ENCODE measurements at places on chromosomes 6 and 20.

GRCh38 chr6:114008331-114008730 is 37.4 kb upstream of the HDAC2 start:
- DNase-seq = no peak

- no peak for DNase-seq
These were observed 168.4 kb upstream of the AHI1 start for GRCh38 chr6:135665935-135666334.

GRCh38 chr6:37624606-37625574 is 72.8 kb downstream of the MDGA1 start:
- DNase-seq = no peak

DNA sequence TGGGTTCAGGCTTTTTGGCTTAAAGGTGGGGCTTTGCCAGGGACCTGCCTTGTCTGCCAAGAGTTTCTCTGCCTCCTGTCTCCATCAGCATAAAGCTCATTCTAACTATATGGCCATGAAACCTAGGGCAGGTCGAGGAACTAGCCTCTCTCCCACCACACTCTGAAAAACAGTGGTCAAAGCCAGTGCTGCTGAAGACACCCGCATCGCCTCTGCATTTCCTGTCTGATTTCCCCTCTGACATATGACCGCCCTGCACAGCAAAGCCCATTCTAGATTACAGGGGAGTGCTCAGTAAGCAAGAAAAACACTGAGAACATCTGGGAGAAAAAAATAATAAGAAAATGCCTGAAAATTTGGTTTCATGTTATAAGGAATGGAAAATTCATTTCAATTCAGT is 573.6 kb downstream of the PRKN start:
- no peak for DNase-seq

- no peak for DNase-seq
These were observed 516.5 kb downstream of the CD83 start for GRCh38 chr6:14634072-14634471.

DNA sequence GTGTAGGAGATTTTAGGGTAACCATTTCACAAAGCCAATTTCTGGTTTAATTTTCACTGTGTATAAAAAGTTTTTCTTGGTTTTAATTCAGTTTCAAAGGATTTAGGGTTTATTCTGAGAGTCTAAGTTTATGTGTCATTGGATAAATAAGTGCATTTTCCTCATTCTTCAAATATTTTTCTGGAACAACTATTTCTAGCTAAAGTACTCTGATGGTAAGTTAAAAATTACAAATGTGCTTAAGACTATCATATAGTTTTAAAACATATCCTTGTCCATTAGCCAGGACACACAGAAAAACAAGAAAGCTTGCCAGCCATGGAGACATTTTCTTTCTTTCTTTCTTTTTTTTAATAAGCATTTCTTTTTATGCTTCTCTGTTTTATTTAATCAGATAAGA is 333.0 kb downstream of the RFPL4B start:
- DNase-seq = no peak

GRCh38 chr6:112279031-112279935 is 24.9 kb upstream of the LAMA4 start:
- no peak for DNase-seq

GRCh38 chr20:41657655-41658054 is 39.5 kb upstream of the CHD6 start:
- DNase-seq = no peak

GRCh38 chr20:49560186-49560585 is 7.8 kb downstream of the PTGIS start:
- DNase-seq = no peak

DNA sequence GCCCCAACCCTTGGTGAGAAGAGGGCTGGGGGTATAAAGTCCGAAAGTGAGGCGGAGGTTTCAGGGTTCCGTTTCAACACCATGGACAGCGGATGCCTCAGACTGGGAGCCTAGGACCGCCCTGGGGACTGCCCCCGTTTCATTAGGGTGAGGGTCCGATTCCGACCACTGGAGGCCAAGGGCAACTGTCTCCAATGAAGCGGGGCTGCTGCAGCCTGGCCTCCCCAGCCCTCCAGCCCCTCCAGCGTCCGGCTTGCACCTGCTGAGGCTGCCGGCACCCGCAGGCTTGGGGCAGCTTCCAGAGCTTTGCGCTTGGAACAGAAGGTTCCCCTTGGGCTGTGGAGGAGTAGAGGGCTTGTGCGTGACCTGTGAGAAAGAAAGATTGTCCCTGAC is 39.9 kb downstream of the YTHDF1 start:
- DNase-seq = no peak

- no peak for DNase-seq
These were observed 55.7 kb upstream of the FERMT1 start for GRCh38 chr20:6178537-6178936.

- DNase-seq = no peak
These were observed 52.1 kb upstream of the BEND6 start for GRCh38 chr6:56902641-56903464.

- DNase-seq = no peak
These were observed 149.1 kb downstream of the ZNF217 start for GRCh38 chr20:53444401-53445149.

GRCh38 chr6:134093007-134093573 is 40.7 kb upstream of the SLC2A12 start:
- no peak for DNase-seq

DNA sequence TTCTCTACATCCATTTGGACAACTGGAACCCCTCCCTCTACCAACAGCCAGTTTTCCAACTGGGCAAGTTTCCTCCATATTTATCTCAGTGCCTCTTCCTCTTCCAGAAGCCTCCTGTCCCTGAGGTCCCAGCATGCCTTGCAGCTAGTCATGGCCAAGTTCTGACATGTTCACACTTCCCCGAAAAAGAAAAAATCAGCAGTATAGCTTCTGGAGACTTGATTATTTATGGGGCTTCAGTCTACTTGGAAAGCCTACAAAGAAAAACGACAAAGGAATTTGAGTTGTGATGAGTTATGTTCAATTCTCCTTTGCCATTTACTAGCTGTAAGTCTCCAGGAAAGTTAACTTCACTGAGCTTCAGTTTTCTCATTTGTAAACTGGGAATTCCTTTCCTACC is 406.5 kb downstream of the MAFB start:
- DNase-seq = no peak

DNA sequence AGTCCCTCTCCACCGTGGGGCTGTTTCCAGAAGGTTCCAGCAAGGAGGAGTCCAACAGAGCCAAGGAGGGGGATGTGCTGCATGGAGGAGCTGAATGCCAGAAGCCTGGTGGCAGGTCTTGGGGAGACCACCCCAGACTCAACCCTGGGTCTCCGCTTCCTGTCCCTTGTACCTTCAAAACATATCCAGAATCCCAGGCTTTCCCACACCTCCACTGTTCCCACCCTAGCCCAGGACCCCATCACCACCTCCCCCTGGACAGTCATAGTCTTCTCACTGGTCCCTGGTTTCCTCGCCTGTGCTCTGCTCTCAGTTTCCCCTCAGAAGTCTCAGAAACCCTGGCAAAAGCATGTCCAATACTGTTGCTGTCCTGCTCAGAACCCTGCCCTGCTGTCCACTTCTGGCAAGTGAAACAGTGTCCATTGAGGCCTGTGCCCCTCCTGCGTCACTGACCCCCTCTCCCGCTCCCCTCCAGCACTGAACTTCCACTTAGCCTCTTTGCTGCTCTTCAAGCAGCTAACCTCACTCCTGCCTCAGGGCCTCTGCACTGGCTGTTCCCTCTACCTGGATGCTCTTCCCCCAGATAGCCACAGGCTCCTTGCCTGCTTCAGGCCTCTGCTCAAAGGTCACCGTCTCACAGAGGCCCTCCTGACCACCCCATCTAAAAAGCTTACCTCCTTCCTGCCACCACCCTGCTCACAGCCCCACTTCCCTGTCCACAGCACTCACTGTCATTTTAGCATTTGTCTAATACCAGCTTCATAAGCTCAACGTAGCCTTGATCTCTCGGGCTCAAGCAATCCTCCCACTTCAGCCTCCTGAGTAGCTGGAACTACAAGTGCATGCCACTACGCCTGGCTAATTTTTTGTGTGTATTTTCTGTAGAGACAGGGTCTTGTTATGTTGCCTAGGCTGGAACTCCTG is 169.2 kb downstream of the GRM4 start:
- no peak for DNase-seq

- DNase-seq = no peak
These were observed 22.3 kb downstream of the PPP1R14C start for GRCh38 chr6:150165020-150165702.

DNA sequence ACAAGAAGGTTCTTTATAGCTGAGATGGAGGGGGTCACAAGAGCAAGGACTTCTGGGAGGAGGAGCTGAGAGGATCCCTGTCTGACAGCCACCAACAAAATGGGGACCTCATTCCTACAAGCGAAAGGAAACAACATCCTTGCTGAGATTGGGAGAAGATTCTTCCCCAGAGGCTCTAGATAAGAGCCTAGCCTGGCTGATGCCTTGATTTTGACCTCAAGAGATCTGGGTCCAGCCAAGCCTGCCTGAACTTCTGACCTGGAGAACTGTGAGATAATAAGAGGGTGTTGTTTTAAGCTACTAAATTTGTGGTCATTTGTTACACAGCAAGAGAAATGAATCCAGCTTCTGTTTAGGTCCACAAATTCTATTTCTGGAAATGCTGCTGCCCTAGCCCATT is 75.4 kb upstream of the SLC4A11 start:
- no peak for DNase-seq

- no peak for DNase-seq
These were observed 115.8 kb downstream of the MRPL14 start for GRCh38 chr6:44011350-44011920.

- no peak for DNase-seq
These were observed 2.5 kb upstream of the TNFRSF6B start for GRCh38 chr20:63693733-63694583.

DNA sequence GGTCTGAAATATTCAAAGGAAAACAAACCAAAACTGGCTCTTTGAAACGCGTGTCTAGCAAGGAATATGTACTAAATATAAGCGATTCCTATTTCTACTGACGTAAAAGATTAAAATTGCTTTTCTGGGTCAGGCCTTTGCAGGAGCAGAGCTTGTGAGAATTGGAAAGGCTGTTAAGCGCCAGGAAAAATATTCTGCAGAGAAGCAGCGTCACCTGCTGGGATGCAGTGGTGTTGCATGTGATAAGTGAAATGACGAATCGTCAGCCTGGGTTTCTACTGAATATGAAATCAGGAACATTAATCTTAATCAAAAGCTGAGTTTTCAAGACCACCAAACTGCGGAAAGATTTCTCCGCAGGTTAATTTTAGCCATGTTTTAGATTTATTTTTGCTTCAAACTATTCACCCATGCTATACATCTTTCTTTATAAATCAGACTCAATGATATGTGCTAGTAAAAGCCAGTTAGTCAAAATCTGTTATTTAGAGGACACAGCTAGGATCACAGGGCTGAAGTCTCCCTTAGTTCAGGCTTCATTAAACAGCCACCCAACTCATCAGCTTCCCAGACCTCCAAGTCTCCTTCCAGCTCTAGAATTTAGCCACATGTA is 67.4 kb downstream of the ALDH8A1 start:
- DNase-seq = peak; percentile 34

DNA sequence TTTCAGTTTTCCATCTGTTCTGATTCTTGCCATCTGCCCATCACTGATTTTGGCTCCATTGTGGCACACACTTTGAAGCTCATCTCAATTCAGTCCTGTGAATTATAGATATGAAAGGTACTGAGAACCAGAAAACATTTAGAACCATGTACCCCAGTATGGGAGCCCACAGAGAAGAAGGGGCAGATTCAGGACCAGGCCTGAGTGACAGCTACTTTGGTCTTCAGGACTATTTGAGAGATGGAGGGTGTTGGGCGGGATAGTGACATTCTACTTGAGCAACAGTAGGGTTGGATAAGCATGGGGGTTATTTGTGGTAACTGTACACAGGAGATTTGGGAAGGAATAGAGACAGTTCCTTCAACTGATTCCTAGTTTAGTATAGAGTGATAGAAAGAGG is 259.2 kb upstream of the MANEA start:
- no peak for DNase-seq

DNA sequence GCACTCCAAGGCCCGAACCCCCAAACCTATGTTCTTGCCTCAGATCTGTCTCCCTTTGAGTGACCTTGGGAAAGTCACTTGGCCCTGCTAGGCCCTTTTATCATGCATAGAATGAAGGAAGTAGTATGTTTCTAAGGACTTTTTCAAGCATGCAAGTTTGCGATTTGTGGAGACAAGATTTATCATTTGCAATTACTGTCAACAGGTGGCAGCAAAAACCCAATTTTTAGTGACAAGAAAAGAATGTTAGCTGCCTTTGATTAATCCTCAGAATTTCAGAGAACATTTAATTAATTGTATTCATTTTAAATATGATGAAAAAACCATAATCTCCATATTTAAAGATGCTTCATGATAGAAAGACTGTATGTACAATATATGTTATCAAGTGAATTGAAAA is 28.3 kb upstream of the PREP start:
- peak; percentile 11 for DNase-seq

GRCh38 chr6:80607811-80608391 is 501.4 kb downstream of the BCKDHB start:
- DNase-seq = no peak

DNA sequence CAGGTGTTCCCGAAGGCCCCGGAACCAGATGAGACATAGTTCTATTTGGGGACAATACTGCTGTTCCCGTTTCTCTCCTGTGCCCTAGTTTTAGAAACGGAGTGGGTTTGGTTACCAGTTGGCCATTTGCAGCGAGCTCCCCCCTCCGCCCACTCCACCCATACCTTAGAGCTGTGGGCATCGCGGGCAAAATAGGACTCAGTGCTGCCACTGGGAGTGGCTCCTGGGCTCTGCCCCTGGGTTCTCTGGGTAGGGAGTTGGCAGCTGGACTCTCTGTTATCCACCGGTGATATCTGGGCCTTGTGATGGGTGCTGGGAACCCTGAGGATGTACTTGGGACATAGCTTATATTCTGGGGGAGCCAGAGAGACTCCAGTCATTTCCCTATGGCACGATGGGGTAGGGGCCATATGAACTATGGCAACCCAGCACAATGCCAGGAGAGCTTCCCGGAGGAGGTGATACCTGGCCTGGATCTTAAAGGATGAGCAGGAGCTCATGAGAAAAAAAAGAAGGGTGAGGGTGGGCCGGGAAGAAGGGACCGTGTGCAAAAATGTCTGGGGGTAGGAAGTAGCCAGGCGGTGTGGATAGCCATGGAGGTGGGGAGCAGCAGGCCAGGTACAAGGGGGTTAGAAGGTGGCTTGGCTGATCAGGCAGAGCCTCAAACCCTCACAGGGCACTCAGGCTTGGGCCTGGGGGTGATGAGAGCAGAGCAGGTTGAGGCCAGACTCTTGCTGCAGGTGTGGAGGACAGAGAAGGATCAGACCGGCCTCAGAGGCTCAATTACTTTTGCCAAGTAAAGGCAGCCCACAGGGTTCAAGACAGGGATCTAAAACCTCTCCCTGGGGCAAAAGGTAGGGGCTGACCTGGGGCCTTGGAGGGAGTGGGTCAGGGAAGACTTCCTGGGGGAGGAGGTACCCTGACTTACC is 9.6 kb downstream of the SRC start:
- DNase-seq = no peak

- DNase-seq = peak; percentile 18
These were observed 37.4 kb upstream of the FAM83C start for GRCh38 chr20:35329435-35330139.

DNA sequence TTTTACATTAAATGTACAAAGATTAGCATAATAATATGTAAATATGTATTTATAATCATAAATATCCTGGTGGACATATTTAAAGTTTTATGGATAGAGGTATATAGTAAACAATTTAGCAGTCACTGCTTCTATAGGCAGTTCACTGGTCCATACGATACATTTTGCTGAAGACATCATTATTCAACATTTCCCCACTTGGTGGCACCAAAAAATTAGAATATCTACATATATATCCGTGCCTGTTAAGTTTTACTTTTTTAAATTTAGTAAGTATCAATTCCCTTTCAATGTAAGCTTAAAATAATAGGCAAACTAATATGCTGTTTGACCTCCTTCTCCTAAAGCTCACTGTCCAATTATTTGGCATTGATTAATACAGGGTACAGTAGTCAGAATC is 64.2 kb downstream of the LMBRD1 start:
- no peak for DNase-seq
